ENCODE measurements at places on chromosomes 13 and 19. TPM values are rescaled to one million over a fixed set of nuclear protein-coding genes. Genes with fewer than 3 reads are reported as not detected.

GRCh38 chr19:48443731-48444128 is 2.1 kb upstream of the GRWD1 start:
- H3K27me3 ChIP-seq: no peaks in the 10 kb centered on the region
- peaks cover 4% of the 10 kb centered on the region for H3K4me1 ChIP-seq
- DNase-seq: no peak
- H3K36me3 ChIP-seq: no peaks in the 10 kb centered on the region
- peak overlapping the region; percentile 12 for H3K4me3 ChIP-seq

DNA sequence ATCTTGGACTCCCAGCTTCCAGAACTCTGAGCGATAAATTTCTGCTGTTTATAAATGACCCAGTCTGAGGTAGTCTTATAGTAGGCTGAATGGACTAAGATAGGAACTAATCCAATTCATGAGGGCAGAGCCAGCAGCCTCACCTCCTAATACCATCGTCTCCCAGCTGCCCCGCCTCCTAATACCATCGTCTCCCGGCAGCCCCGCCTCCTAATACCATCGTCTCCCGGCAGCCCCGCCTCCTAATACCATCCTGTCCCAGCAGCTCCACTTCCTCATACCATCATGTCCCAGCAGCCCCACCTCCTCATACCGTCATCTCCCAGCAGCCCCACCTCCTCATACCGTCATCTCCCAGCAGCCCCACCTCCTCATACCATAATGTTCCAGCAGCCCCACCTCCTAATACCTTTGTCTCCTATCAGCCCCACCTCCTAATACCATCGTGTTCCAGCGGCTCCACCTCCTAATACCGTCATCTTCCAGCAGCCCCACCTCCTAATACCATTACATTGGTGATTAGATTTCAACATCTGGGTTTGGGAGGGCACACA is 2.4 kb upstream of the ARGLU1 start:
- no peaks in the 10 kb centered on the region for H3K27me3 ChIP-seq
- H3K27ac ChIP-seq: no peak overlapping the region
- no peak overlapping the region for H3K4me3 ChIP-seq
- peak; percentile 55 for DNase-seq
- no peaks in the 10 kb centered on the region for H3K4me1 ChIP-seq
- H3K36me3 ChIP-seq: no peaks in the 10 kb centered on the region

GRCh38 chr19:5397804-5398692 is 57.2 kb upstream of the ZNRF4 start:
- H3K27ac ChIP-seq: no peak overlapping the region
- DNase-seq: no peak
- no peak overlapping the region for H3K4me3 ChIP-seq
- peaks cover 30% of the 10 kb centered on the region for H3K27me3 ChIP-seq
- H3K36me3 ChIP-seq: no peaks in the 10 kb centered on the region
- H3K4me1 ChIP-seq: no peaks in the 10 kb centered on the region

- no peaks in the 10 kb centered on the region for H3K27me3 ChIP-seq
- H3K36me3 ChIP-seq: no peaks in the 10 kb centered on the region
- DNase-seq: no peak
- no peak overlapping the region for H3K4me3 ChIP-seq
- H3K4me1 ChIP-seq: no peaks in the 10 kb centered on the region
Observed at GRCh38 chr13:75161804-75162203, 320.2 kb downstream of the TBC1D4 start.

The ZNF492 gene
- 0.97 TPM for total RNA-seq

- no peak overlapping the region for H3K27ac ChIP-seq
- no peaks in the 10 kb centered on the region for H3K36me3 ChIP-seq
- H3K4me1 ChIP-seq: no peaks in the 10 kb centered on the region
- no peaks in the 10 kb centered on the region for H3K27me3 ChIP-seq
- no peak for DNase-seq
Observed at GRCh38 chr19:7738023-7738422, 6.1 kb upstream of the CLEC4G start.
